DMS153 (cell line): ENCODE measurements at places on chromosomes 12 and 14.

DNA sequence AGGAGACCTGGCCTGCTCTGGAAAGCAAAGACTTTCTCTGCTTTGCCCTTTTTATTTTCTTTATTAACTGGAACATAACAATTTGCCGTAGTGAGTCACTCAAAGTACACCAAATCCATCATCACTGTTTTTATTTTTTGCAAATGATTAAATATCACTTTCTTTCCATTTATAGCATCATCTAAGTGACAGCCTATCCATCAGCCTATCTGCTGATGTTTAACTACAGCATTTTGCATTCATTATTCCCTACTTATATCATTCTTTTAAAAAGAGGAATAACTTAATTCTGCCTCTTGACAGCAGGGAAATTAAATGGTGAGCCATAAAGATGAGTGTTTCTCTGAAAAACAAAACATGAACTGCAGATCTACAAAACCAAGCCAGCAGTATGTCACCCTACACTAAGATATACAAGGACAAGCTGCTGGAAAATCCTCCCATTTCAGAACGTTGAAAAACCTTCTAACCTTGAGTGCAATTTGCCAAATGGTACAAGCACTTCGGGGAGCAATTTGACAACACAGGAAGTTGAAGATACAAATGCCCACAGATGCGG lies 821.3 kb upstream of the TMEM132C start:
- no peak for DNase-seq

DNA sequence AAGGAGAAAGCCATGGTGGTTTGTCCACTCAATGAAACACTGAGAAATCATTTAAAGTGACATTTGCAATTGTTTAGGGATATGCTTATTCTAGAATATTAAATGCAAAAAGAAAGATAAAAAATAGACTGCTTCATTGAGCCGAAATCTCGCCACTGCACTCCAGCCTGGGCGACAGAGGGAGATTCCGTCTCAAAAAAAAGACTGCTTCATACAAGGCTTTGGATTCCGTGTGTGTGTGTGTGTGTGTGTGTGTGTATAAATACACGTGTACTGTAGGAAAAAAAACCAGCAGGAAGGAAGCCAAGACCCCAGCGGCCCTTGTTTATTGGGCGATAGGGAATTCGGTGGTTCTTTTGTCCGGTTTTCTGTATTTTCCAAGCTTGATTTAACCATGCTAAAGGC lies 3.2 kb upstream of the ZNF839 start:
- DNase-seq = no peak

DNA sequence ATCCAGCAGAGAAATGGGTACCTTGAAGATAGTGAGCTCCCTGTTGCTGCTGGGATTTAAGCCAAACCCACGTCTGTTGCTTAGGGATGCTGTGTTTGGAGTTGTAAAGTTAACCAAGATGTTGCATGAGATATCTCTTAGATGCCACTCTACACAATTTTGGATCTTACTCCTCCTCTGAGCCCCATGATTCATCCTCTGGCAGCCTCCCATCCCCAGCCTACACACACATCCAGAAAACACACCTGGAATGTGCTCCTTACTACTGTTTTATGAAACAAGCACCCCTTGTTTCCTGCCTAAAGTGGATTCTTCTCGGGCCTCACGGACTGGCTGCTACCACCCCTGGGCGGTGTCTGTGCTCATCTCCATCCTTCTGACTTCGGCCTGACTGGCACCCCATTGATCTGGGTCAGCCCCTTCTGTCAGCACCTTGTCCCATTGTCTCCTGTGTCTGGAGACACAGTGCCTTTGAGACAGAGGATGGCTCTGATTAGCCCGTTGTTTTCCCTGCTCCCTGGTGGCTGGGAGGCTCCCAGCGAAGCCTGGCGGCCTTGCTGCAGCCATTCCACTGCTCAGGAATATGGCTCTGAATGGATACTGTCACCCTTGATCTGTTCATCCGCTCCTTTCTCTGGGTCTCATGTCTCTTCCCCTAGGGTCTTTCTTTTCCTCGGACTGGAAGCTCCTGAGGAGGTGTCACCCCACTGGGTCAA lies 24.3 kb downstream of the TSPAN9 start:
- no peak for DNase-seq

DNA sequence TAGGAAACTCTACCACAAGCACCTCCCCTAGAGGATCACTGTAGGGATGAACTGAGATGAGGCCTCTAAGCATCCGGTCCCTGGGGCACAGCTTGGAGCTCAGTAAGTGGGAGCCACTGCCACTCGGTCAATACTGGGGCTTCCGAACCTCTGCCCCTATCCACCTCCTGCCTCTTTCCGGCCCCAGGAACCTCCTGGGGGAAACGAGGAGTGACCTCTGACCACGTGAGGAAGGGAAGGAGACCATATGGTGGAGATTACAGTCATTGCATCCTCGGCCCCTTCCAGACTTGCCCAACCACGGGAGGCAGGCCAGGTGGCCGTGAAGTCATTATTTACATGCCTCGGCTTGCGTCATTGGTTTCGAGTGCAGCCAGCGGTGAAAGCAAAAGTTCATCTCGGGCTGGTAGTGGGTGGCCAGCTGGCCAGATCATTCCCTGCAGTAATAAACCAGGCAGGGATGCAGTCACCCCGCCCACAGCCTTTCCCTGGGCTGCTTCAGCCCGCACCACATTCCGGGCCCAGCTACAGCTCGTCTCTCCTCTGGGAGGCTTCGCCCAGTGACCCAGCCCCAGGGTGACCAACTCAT lies 65.4 kb downstream of the C14orf132 start:
- no peak for DNase-seq
